Naive thymus-derived CD4-positive, alpha-beta T cell (primary cell): ENCODE measurements at places on chromosomes 1 and 21. TPM values are rescaled to one million over a fixed set of nuclear protein-coding genes. Genes with fewer than 3 reads are reported as not detected.
A peak's percentile ranks its signal among the peaks of the same experiment; 100 is the strongest.

DNA sequence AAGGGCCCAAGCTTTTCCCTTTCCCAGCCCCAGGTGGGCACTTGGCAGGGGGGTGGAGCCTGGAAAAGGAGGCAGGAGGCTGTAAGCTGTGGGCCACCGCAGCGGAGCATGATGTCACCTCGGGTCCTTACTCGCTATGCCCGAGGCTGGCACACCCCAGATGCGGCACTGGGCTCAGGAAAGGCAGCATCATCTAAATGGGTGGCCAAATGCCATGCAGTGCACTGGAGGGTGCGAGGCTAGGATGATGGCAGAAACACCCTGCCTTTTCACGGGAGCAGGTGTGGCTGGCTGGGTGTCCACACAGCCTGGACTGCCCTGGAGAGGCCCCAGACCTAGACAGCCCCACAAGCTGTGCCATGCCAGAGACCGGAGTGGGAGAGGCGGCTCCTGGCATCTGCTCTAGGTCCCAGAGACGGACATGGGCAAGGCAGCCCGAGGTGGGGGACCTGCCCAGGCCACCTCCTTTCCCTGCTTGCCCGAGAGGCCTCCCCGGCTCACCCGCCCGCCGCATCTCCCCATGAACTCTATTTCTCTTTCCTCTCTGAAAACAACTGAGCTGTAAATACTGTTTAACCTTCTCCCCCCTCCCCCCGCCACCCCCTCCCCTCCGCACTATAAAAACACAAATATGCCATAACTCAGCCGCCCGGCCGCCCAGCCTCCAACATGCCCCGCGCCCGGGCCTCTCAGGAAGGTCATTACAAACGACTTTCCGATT is 124.7 kb downstream of the CASZ1 start:
- no peak for DNase-seq

DNA sequence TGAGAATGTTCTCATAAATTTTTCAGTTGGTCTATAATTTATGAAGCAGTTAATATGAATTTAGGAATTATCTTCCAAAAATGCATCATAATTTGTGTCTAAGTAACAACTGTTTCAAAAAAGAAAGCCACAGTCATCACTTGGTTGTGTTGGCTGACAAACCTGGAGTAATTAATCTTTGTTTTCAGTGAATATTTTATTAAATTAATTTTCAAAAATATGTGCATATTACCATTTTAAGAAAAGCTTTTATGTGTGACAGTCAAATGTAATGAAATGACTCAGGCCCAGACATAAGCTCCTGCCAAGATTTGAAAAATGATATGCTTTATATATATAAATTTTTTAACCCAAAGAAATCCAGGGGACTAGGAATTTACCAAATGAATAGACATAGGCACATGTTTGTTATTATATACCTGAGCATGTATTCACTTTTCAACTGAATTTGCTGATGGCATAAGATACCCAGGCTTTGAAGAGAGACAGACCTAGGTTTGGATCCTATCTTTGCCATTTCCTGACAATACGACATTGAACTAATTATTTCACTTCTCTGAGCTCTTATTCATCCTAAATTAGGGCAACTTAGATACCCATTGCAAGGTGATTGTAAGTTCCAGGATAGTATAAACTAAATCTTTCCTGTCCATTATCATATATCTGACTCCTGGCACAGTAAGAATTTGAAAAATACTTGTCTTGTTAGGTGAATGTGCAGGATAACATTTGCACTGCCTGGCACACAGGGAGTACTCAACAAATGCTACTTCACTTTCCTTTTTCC is 729.5 kb upstream of the ADGRL2 start:
- no peak for DNase-seq

GRCh38 chr1:5950994-5951785 is 41.0 kb downstream of the NPHP4 start:
- DNase-seq, result no peak

DNA sequence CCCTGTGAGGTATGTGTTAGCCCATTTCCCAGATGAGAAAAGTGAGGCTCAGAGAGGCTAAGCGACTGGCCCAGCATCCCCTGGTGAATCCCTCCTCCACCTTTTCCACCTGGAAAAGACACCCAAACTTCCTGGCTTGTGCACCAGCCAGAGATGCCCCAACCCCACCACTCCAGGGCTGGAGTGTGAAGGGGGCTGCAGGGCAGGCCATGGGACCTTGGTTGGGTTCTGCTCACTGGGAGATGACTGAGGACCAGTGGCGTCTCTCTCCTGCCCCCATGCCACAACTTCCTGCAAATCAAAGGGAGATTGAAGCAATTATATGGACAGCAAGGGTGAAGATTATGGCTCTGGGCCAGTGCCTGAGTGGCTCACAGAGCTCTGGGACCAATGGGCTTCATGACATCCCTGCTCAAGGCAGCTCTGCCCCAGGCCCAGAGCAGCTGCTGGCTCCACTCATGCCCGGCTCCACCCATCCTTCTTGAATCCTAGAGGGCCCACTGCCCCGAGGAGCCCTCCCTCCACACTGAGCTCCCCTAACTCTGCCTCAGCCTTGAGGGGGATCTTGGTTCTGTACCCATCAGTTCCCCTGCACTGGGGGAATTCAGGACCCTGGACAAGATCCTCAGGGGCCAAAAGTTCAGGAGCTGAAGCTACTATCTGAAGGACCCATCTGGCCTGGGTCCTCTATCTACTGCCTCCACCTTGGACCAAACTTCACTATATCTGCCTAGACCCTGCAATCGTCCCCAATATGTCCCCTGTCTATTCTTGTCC is 416.9 kb downstream of the PTPRU start:
- DNase-seq, result no peak

GRCh38 chr1:236147068-236147467 is 4.7 kb downstream of the GPR137B start:
- no peak for DNase-seq

DNA sequence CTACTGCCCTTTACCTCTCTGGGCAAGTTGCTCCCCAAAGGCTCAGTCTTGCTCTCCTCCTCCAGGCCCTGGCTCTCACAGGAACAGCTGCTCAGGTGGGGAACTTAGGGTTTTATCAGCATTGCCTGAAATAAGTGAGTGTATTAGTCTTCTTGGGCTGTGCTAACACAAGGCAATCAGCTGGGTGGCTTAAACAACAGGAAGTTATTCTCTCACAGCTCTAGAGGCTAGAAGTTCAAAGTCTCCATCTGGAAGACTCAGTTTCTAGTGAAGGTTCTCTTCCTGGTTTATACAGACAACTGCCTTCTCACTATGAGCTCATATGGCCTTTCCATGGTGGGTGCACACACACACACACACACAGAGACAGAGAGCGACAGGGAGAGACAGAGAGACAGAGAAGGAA is 2.8 kb upstream of the CD1C start:
- no peak for DNase-seq

GRCh38 chr1:183808296-183809027 is 3.5 kb downstream of the RGL1 start:
- DNase-seq, result no peak

GRCh38 chr1:227790868-227791267 is 24.6 kb upstream of the PRSS38 start:
- DNase-seq, result no peak

- DNase-seq, result no peak
Observed at GRCh38 chr1:66598670-66599069, 64.7 kb downstream of the SGIP1 start.

- no peak for DNase-seq
Observed at GRCh38 chr1:218330043-218330623, 15.0 kb upstream of the TGFB2 start.

GRCh38 chr21:27173053-27173452 is 206.2 kb upstream of the ADAMTS5 start:
- no peak for DNase-seq

- DNase-seq, result peak; percentile 41
Observed at GRCh38 chr1:212291505-212292134, 6.4 kb downstream of the PPP2R5A start.

DNA sequence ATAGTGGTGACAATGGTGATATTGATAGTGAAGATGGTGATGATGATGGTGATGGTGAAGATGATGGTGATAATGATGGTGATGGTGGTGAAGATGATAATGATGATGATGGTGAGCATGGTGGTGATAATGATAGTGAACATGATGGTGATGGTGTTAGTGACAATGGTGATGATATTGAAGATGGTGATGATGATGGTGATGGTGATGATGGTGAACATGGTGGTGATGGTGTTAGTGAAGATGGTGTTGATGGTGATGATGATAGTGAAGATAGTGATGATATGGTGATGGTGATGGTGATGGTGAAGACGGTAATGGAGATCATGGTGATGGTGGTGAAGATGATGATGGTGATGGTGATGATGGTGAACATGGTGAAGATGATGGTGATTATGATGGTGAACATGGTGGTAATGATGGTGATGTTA is 259.2 kb downstream of the MATN1 start:
- no peak for DNase-seq

- no peak for DNase-seq
Observed at GRCh38 chr1:233439721-233440120, 112.2 kb downstream of the MAP3K21 start.

GRCh38 chr1:40860706-40861223 is 1.4 kb downstream of the CITED4 start:
- DNase-seq, result peak; percentile 14

GRCh38 chr21:45403825-45404729 is 888 bp upstream of the COL18A1 start:
- no peak for DNase-seq

DNA sequence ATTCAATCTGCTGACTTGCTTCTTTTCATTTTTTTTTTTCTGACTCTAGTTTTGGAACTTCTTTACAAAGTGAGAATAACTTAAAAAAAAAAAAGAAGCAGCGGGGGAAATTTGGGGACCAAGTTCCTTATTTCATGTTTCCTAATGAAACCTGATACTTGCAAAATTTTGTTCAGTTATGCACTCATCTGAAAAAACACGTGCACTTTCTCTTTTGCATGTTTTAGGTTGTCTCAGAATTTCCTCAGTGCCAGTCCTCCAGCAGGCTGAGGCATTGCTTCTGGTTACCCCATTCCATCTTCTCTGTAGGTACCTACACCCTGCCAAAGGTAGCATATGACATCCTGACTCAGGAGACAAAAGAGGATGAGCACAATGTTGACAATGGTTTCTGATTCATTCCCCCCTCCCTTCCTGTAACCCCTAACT is 299.7 kb downstream of the GRIK1 start:
- no peak for DNase-seq

DNA sequence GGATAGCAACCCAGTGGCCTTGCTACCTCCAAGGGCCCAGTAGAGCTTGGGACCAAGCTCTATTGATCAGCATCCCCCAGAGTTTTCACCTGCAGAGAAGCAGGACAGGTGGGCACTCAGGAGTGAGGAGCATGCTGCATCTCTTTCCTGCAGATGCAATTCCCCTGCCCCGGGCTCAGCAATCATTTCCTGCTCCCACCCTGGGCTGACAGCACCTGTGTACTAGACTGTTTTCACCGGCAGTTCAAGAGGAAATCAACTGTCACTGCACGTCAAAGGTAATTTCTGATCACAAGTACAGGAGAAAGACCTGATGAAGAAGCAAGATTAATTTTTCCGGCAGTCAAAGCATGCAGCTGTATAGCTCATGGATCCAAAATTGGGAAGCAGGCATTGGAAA is 8.8 kb upstream of the NT5C1A start:
- DNase-seq, result peak; percentile 59

DNA sequence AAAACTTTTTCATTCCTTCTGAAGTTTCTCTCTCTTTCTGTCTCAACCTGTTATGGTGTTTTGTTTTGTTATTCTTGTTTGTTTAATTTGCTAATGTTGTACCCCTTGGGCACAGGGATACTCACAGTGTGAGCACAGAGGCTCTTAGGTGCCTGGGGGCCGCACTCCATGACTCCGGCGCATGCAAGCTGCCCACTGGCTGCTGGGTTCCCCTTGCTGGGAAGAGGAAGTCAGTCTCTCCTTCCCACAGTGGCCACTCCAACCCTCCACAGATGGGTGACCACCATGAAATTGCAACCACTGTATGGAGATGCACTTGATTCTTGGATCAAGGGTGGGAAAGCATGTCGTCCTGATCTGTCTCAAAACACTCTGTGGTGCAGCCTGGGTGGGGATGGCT is 4.6 kb upstream of the CD1A start:
- DNase-seq, result no peak

DNA sequence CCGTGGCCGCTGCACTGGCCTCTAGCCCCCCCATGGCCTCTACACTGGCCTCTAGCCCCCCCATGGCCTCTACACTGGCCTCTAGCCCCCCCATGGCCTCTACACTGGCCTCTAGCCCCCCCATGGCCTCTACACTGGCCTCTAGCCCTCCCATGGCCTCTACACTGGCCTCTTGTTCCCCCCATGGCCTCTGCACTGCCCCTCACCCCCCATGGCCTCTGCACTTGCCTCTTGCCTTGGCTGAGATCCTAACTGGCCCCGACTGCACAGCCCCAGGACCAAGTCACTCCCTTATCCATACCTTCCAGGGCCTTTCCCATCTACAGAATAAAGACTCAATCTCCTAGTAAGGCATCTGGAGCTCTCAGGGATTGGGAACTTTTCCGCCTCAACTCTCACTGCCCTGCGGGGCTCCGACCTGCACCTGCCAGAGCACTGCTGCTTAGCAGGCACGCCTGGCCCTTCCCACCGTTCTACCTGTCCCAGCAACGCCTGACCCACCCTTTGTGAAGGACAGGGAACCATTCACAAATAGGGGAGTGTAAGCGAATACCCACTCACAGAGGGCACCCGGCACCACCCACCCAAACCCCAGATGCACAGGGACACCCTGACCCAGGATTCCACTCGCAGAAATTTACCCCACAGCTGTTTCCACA is 38.8 kb downstream of the ACOT7 start:
- DNase-seq, result no peak

DNA sequence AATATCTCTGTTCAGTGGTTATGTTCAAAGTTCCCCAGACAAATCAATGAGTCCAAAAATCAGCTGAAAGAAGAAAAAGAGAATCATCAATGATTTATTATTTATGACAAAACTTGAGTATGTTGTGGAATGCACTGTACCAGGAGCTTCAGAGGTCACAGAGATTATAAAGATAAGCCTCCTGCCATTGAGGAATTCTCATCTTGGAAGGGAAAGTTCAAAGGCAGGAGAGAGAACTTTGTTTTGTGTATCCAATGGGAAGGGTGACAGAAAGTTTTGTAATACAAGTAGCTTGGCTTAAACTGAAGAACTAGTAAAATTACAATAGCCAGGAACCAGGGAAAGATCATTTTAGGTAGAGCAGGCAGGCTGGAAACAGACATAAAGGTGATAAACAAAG is 367.7 kb downstream of the VAV3 start:
- no peak for DNase-seq

- no peak for DNase-seq
Observed at GRCh38 chr1:47186267-47187185, 3.3 kb downstream of the PDZK1IP1 start.

GRCh38 chr1:108575375-108575774 is 15.5 kb downstream of the EEIG2 start:
- DNase-seq, result no peak

PUSL1 gene
- total RNA-seq, result 18.6 and 19.4 TPM in 2 replicates

PLA2G2C gene
- total RNA-seq, result 0.20 and 0.46 TPM in 2 replicates

SAMD11 gene
- total RNA-seq, result not detected

ZNF593 gene
- 9.6 TPM for total RNA-seq

TTC39A gene
- not detected in 2 replicates for total RNA-seq

ACTL8 gene
- total RNA-seq, result not detected

RPE65 gene
- not detected in 2 replicates for total RNA-seq

GPR37L1 gene
- total RNA-seq, result not detected

SPAG17 gene
- not detected for total RNA-seq

POU3F1 gene
- 0.19 TPM for total RNA-seq

NUP210L gene
- total RNA-seq, result 0.16 TPM
